ENCODE measurements at places on chromosomes 4 and X.

- DNase-seq = no peak
Measured at GRCh38 chr4:158590824-158591223, 69.1 kb downstream of the RXFP1 start.

DNA sequence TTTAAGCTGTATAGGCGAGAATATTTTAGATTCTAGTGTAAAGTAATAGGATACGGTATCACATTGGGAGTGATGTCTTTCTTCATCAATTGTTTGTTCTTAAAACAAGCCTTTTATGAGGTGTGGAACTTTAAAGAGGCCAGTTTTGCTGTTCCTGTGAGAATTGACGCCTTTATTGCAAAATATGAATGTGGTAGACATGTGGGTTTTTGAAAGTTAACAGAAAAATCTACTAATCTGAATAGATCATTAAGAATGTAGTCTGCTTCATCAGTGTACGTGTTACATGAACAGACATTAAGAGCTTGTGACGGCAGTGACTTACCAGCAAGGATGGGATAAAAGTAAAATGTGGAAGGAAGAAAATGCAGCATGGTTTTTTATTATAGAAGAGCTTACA is 63.8 kb downstream of the STOX2 start:
- DNase-seq = no peak

DNA sequence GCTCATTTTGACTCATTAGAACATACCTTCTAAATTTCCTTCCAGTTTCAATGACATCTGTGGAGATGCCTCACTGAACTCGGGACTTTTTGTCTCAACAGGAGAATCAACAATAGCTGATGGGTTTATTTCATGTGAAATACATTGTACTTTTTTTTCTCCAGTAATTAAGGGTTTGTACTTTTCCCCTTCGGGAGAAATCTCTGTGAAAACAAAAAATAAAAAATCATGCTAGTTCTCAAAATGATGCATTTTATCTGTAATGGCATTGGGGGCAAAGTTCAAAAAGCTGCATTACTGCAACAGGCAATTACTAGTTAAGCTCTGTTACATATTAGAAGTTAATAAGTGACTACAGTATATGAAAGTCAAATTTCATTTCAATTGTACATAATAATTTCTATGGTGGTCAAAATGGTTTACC is 167.3 kb upstream of the SH3RF1 start:
- no peak for DNase-seq

GRCh38 chr4:163748449-163748848 is 254.0 kb downstream of the TMA16 start:
- no peak for DNase-seq

- no peak for DNase-seq
Measured at GRCh38 chr4:55397126-55397436, 1.3 kb downstream of the TMEM165 start.

DNA sequence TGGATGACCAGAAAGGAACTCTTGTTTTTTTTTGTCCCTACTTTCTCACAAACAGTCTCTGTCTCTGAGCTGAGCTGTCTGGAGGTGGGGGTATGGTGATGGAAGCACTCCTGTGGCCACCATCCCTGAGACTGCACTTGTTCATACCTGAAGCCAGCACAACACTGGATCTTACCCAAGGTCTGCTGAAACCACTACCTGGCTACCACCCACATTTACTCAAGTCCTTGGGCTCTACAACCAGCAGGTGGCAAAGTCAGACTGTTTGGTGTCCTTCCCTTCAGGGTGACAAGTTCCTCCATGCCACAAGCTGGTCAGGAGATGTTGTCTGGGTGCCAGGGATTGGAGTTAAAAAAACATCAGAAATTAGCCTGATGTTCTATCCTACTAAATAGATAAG is 89.7 kb downstream of the NEXMIF start:
- DNase-seq = no peak

DNA sequence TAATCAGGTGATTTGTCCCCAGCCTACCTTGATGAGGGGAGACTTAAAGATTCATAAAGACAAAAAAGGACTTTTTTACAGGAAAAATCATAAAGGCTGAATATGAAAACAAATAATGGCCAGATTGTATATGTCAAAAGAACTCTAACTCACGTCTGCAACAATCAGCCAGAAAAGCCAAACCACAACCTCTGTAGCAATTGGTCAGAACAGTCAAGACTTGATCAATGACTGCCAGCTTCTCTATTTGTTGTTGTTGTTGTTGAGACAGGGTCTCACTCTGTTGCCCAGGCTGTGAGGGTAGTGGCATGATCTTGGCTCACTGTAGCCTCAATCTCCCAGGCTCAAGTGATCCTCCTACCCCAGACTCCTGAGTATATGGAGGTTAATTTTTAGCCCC is 35.9 kb upstream of the PPA2 start:
- DNase-seq = no peak

DNA sequence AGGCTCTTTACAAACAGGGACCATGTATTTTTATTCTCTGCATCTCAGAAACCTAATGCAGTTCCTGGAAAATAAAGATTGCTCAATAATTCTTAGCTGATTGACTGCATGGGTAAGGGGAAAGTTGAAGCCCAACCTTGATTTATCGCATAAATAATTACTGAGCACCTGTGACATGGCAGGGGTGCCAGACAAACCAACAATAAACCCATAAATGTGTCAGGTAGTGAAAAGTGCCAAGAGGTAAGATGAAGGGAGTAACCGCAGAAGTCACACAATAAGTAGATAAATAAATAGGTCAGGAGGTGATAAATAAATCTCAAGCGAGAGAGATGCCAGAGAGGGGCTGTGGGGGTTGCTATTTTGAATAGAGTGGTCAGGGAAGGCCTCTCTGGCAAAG is 20.1 kb upstream of the AP1S2 start:
- no peak for DNase-seq

- DNase-seq = no peak
Measured at GRCh38 chr4:52244103-52244775, 193.1 kb downstream of the SPATA18 start.

DNA sequence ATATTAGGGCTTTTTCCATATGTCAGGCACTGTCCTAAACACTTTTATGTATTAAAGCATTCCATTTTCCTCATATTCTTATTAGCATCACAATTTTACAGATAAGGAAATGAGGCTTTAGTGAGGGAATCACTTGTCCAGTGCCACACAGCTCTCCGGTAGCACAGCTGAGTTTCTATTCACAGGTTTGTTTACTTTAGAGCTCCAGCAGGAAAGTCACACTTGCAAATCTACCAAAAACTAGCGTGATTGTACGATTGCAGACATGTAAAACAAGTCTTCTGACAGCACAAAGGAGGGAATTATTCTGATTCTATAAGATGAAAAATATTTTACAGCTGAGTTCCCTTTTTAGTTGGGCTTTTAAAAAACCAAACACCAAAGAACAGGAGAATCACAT is 472.1 kb downstream of the TMA16 start:
- DNase-seq = no peak

DNA sequence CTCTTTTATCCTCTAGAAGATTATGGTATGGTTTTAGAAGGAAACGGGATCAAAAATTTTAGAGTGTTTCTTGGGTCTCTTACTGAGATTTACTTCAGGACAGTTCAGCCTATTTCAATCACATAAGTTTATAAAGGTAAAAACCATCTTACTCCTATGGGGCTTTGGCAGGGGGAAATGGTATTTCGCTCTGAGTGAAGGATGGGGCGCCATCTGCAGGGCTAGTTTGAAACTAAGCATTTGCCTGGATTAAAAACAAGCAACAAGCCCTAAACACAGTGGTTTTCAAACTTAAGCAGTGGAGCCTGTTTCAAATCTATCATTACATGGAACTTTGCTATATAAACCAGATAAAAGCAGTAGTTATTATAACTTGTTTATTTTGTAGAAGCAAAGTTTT is 361.5 kb upstream of the FMR1 start:
- no peak for DNase-seq

GRCh38 chr4:119315036-119315435 is 6.9 kb downstream of the FABP2 start:
- DNase-seq = no peak

GRCh38 chr4:17688011-17688441 is 73.6 kb downstream of the MED28 start:
- no peak for DNase-seq

DNA sequence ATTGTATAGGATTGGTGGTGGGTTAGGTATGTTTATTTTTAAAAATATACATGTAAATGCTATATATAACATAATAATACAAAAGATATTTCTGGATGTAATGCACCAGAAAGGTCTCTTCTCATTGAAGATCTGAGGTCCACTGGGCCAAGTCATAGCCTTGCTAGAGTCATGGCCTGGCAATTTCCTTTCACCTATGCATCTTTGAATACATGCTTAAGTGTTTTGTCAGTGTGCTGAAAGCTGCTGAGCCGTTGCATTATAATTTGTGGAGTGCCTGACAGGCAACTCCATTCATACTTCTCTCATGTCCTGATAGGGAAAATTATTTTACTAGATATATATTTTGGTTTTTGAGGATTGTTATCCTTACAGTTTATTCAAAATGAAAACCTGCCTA is 410.2 kb upstream of the CT83 start:
- no peak for DNase-seq

DNA sequence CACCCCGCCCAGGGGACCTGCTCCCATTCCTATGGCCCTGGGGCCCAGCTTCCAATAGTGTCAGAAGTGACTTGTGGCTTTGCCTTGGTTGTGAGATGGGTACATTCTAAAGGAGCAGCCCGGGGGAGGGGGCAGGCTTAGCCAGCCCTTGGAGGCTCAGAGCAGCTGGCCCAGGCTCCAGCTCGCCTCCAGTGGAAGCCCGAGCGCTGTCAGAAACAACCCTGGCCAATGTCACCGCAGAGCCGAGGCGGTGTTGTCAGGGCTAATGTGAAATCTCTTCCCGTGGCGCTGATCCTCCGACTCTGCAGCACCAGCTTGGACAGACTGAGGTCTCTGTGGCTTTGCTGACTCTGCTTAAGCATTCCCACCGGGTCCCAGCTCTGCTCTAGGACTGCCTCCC is 29.2 kb upstream of the ZNF81 start:
- DNase-seq = no peak

DNA sequence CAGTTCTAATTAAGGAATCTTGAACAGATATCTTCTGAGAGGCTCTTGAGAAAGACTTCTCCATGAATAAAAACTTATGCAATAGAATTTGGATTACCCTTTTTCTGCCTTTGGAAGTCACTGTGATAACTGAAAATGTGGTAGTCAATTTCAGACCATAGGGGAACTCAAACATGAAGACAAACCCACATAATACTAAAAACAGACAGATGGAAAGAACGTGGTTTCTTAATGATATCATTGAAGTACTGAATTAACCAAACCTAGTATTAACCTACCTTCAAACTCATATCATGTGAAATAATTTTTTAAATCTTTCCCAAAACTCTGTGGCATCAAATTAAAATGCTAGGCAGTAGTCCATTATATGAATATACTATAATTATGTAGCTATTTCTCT is 153.5 kb downstream of the CAMK2D start:
- DNase-seq = no peak

- DNase-seq = no peak
Measured at GRCh38 chr4:54192811-54193210, 36.3 kb upstream of the PDGFRA start.
